ENCODE measurements at places on chromosomes 2 and 18.

DNA sequence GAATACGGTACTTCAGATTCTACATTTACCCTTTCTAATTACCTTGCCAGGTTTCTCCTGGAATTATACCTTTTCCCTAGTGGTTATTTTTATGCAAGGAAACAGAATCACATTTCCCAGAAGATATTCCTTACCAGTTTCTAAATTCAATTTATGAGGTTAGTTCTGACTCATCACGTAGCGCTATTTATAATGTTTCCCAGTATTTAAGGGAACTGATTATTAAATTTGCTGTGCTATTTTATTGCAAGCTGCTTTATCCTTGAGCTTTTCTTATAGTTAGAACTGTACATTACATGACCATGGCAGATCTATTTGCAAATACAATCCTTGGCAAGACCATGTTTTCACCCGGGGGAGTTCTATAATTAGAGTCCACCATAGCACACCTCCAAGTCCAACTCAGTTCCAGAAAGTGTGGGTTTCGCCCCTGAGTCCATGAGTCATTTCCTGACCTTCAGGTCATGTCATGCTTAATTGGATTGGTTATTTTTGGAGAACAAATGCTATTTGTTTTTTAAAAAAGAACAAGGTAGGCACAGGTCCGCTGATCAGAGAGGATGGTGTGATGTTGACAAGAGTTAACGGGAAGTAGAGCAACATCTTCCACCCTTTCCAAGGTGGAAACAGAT, 126.6 kb downstream of the ZNF532 start:
- no peak for DNase-seq

- DNase-seq = no peak
Measured at GRCh38 chr2:120291401-120292311, 39.0 kb downstream of the RALB start.

DNA sequence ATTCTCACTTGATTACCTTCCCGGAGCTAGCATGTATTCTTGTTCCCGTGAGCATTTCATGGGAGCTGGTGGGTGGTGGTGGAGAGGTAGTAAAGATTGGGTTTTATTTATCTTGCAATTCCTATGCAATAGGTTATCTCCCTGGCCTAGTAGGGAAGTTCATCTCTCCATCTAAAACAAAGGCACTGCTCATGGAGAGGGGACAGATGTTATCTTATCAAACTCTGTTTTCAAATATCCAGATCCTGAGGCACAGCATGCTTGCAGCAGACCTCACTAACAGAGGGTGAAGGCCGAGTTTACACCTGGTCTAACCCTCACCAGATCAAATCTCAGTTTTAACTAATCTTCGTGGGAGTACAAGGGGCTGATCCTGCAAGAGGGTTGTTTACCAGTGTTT, 98.9 kb downstream of the CYRIA start:
- no peak for DNase-seq

DNA sequence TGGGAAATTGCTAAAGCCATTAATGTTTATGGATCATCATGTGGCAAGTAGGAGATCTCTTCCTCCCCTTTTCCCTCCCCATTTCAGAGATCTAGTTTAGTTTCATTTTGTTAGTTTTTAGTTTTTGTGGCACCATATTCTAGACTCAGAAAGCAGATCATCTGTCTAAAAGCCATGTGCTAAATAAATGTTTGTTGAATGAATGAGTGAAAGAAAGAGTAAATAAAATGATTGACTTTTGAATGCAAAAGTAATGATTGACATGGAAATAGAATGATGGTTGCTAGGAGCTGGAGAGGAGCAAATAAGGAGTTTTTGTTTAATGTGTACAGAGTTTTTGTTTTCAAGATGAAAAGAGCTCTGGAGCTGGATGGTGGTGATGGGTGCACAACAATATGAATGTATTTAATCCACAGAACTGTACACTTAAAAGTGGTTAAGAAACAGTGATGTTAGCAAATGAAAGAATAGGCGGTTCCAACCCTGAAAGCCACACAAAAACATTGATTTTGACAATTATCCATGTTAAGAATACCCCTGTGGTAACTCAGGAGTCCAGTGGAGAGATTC, 23.6 kb downstream of the TMEM178A start:
- DNase-seq = no peak

DNA sequence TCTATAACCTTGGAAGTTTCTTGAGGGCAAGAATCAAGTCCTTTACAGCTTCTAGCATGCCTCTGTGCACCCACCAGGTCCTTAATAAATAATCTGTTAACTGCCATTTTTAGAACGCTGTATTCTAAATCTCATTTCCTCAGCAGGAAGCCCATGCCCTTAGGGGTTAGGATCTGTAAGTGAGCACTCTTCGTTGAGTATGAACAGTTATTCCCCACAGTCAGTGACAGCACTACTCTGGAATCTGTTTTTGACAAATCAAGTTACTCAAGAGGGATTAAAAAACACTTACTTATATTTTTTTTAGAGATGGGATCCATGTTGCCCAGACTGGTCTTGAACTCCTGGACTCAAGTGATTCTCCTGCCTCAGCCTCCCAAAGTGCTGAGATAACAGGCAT, 14.6 kb downstream of the PAIP2B start:
- DNase-seq = no peak

DNA sequence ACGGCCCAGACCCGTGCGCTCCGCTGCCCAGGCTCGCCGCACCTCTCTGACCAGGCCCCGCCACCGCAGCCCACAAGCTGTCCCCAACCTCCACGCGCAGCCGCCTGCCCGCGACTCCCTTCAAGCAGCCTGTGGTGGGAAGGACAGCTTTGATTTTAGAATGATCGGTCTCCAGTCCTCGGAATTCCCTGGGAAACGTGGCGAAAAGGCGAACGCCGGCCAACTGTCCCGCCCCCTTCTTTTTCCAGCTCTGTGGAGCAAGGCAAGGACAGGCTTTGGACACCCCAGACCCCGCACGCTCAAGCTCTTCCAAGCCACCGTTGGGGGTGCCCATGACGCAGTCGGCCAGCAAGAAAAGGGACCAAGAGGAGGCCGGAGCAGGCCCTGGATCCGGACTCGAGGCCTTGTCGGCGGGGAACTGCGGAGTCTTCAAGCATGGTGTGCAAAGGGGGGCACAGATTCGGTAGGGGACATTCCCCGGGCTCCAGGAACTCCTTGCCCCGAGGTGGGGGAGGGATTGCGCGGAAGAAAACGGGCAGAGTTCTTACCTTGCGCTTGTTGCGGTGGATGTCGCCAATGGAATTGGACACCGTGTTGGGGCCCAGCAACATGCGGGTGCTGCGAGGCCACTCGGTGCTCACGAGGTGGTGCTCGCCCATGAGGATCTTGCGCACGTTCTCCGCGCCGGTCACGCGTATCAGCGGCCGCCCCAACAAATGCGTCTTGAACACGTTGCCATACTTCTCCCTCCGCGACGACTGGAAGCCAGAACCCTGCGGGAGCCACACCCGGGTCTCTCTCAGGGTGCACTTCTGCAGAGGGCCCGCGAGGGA, 4.0 kb downstream of the CYP26B1 start:
- DNase-seq = no peak

- DNase-seq = no peak
Measured at GRCh38 chr2:52563151-52563550, 1204.5 kb upstream of the CHAC2 start.

DNA sequence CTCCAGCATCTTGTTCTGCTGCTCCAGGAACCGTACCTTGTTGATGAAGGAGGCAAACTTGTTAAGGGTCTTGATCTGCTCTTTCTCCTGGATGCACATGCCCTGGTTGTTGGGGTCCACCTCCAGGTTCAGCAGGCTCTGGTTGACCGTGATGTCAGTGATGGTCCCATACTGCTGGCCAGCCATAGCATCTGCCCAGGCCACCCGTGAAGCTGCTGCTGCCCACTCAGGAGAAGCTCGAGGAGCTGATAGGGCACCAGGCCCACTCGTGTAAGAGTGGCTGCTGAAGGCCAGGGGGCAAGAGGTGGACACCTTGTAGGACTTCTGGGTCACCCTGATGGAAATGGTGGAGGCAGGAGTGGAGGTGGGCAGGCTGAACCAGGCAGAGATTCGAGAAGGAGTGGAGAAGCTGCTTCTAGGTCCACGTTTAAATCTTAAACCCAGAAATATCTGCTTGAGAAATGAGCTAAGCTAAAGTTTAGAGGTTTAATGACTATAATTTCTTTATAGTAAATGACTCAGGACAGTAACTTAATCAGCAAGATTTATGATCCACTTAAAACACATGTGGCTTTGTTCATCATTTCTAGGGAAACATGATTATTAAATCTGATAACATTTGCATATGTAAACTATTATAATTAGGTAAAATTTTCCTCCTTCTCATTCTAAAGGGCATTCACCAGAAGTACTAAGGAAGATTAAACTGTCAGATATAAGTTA, 358.7 kb upstream of the SETBP1 start:
- DNase-seq = no peak

- no peak for DNase-seq
Measured at GRCh38 chr2:239804161-239805042, 220.7 kb downstream of the NDUFA10 start.

DNA sequence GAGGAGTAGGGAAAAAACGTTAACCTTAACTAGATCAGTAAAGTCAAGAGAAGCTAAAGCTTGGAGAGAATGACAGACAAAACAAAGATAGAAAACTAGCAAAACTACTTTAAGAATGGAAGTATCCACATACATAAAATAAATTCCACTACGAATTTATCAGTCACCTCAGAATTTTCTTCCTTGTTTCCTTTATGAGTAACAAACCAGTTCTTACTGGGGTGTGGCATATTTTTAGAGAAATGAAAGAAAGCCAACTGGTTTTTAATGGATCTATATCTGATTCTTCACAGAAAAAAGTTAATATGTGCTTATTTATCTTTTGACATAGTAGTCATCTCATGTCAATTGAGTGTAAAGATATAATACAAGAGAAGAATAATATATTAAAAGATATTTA, 2033.7 kb upstream of the CELF4 start:
- DNase-seq = no peak

- no peak for DNase-seq
Measured at GRCh38 chr2:131156452-131157149, 51.5 kb downstream of the PLEKHB2 start.

DNA sequence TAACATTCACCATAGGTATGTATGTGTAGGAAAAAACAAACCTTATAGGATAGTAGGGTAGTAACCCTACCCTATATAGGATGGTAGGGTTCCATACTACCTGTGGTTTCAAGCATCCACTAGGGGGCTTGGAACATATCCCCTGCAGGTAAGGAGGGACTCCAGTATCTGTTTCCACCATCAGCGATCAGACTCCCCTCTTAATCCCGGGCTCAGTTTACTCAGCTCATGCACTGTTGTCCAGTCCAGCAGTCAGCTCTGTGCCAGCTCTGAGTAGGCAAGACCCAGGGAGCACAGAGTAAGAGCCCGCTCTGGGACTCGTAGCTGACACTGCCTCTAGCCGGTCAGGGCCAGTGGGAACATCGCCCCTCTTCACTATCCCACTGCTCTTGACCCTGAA, 61.7 kb downstream of the MEX3C start:
- DNase-seq = no peak

- no peak for DNase-seq
Measured at GRCh38 chr2:74548285-74548899, 5.3 kb downstream of the LOXL3 start.

GRCh38 chr2:165105926-165106325, 97.9 kb downstream of the SCN3A start:
- DNase-seq = no peak

DNA sequence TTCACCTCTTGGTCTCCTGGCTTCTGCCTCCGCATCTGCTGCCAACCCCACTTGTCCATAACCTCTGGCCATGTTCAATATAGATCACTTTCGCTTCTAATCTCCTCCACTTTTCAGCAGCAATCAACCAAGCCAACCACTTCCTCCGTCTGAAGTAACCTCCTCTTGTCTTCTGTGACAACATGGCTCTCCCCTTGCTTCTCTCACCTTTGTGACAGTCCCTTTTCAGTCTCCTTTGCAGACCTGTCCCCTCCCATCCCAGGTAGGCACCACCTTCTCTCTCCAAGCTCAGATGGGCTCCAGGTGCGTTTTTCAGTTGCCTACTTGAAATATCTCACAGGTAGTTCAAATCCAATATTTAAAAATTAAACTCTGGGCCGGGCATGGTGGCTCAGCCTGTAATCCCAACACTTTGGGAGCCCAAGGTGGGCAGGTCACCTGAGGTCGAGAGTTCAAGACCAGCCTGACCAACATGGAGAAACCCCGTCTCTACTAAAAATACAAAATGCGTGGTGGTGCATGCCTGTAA, 4.7 kb upstream of the PSD4 start:
- no peak for DNase-seq

DNA sequence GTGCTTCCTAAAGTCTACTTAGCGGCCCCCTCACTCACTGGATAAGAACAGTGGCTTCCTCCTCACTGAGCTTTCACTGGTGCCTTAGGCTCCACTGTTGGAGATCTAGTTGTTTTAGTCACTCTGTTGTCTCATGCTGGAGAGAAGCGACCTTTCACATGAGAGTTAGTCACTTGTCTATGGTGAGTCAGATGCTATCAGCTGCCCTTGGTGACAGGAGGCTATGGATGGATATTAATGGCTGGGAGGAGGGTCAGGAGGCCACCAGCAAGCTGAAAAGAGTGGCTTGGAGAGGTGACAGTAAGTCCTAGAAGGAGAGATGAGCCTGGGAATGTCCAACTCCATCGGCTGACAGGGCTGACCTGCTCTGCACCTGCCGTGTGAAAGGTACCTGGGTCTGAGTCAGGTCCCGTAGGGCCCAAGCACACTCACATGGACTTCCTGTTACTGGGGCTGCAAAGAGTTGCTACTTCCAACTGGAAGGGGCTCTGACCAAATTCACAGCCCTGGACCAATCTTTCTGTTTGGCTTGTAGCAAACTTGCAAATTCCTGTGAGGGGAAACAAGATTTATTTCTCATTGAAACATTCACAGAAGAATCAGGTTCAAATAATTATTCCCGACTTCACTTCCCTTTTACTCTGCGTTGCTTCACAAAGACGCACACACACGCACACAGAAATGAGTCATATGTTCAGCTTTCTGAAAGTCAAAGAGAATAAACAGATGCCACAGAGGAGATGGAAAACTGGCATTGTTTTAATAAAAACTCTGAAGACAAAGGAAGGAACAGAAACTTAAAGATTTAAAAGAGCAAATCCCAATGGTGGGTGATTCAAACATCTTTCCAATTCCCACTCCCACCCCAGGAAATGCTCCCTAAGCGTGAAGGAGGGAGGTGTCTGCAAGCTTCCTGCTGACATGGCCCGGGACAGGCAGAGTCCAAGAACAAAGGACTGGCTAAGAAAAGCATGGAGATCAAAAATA, 203.5 kb upstream of the TWIST2 start:
- DNase-seq = no peak

Data from iPS DF 6.9 (cell line).